ENCODE measurements at places on chromosomes 2 and 18.

DNA sequence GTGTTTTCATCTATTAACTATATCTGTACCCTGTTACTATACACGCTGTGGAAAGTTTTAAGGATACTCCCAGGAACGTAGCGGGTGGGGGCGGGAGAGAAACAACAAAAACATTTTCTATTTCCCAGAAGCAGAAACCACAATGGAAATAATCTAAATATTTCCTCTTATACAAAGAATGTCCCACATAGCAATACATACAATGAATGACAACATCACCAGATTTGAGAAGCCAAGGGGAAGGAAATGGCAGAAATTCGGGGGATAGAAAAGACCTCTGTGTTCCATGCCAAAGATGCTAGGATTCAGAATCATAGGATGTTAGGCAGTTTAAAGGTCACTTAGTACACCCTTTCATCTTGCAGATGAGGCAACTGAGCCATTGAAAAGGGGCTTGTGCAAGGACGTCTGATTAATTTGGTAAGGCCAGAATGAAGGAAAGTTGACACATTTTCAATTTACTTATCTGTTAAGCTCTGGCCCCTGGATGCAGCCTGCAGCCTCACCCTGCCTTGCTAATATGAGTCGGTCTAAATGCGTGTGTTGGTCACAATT, 41.1 kb upstream of the SCYGR1 start:
- DNase-seq, result no peak

DNA sequence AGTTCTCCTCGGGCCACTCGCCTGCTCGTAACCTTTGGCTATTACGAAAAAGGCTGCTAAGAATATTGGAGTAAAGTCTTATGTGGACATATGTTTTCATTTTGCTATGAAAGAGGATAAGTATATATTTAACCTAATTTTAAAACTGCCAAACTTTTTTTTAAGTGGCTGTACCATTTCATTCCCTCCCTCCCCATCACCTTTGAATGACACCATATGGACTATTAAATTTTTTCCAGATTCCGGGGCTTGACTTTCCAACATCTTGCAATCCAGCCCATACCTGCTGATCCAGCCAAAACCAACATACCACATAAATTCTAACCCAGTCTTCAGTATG, 31.5 kb downstream of the REEP1 start:
- DNase-seq, result no peak

DNA sequence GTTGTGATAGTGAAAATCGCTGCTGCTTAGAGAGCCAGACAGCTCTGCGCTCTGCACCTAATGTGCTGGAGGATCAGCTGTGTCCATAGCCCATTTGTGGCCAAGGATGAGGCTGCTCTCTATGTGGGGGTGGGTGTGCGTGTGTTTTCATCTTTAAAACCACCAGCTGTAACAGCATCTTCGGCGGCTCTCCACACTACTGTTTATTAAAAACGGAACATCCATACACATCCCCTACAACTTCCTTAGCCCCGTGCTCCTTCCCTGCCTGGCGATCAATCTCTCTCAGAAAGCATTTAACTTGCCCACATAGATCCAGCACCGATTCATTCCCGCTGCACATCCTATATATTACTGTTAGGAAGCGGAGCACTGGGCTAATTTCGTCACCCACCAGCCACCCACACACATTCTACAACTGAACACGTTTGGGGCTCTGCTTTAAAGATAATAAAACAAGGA, 1.6 kb downstream of the CELF4 start:
- DNase-seq, result no peak

GRCh38 chr18:67728364-67728763, 211.8 kb upstream of the DSEL start:
- DNase-seq, result no peak

GRCh38 chr2:24893934-24894333, 26.1 kb downstream of the ADCY3 start:
- DNase-seq, result no peak

- DNase-seq, result no peak
Observed at GRCh38 chr18:76765649-76766048, 56.7 kb upstream of the ZNF236 start.

- no peak for DNase-seq
Observed at GRCh38 chr2:204691911-204692510, 146.7 kb downstream of the PARD3B start.

GRCh38 chr2:38863061-38863695, 12.6 kb downstream of the DHX57 start:
- no peak for DNase-seq

DNA sequence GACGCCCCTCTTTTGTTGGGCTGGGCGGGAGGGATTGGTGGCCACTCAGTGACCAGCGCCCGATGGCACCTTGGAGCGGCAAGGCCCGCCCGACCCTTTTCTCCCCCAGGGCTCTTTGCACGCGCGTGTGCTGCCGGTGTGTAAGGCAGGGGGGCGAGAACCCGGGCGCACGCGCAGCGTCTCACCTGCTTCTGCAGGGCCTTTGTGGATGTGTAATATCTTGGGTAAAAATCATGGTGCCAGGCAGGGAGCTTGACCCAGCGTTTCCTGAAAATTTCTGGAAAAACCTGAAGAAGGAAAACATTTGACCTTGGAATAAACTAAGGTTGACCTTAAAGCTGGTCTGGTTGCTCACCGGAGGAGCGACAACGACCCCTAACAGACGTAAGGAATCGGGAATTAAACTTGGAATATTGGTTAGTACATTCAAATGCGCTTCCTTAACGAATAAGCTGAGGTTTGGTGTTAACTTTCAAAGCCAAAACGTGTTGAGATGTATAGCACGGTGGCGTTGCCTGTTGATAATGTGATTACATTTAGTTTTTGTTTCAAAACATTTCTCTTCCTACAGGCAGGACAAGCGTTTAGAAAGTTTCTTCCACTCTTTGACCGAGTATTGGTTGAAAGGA, 438 bp downstream of the HSPE1 start:
- no peak for DNase-seq

- no peak for DNase-seq
Observed at GRCh38 chr2:226295123-226295522, 504.5 kb downstream of the IRS1 start.

DNA sequence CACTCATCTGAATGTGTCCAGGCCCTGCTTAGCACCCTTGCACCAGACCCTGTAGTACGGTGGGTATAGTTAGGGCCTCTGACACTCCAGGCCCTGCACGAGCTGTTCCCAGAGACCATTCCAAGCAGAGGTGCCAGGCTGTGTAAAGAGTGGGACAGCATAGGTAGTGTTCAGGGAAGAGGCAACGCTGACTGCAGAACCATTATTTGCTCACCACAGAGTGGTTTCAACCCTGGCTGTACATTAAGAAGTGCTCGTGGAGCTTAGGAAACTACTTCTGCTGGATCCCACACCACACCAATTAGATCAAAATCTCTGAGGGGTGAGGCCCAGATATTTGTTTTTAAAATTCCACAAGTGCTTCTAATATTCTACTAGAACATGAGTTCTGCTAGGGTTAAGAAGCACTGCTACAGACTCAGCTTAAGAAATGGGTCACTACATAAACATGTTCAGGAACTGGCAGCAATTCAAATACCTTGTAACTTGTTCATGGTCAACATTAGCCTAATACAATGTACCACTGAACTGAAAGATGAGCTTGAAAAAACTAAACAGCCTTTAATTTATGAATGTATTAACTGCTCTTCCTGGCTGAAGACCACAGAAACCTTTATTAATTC, 183.0 kb downstream of the MYO5B start:
- DNase-seq, result no peak

- no peak for DNase-seq
Observed at GRCh38 chr2:240936106-240936505, 30.0 kb downstream of the CROCC2 start.

GRCh38 chr2:64624862-64625261, 28.9 kb downstream of the SERTAD2 start:
- DNase-seq, result no peak

- no peak for DNase-seq
Observed at GRCh38 chr2:51778806-51779205, 746.9 kb upstream of the NRXN1 start.

GRCh38 chr2:114714313-114714712, 271.9 kb downstream of the DPP10 start:
- no peak for DNase-seq

- no peak for DNase-seq
Observed at GRCh38 chr2:96768083-96768561, 7.4 kb downstream of the CNNM4 start.

DNA sequence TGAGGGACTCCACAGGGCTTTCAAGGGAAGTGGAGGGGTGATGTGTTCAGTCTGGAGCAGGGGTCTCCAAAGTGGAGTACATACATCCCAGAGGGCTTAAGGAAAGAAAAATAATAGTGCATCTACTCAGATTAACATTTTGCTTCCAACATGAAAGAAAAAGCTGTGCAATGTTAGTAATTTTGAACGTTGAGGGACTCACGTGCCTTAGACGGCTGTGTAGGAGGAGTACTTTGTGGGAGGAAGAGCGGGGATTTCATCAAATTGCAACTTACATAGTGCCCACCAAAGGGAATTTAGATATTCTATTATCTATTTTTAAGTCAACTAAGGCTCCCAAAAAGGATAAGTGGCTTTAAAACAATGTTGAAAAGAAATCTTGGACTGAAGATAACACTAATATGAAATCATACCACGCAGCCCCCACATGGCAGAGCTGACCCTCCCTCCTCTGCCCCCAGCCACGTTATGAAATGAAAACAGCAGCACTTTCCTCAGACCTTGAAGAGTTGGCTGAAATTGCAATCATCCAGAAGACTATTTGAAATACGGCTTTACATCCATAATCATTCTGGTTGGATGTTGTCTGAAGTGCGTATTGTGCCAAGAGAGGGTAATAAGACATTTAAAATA, 42.9 kb downstream of the MEX3C start:
- DNase-seq, result no peak

GRCh38 chr2:120966510-120967254, 231.0 kb downstream of the GLI2 start:
- no peak for DNase-seq

- DNase-seq, result no peak
Observed at GRCh38 chr2:120556911-120557310, 178.8 kb upstream of the GLI2 start.

DNA sequence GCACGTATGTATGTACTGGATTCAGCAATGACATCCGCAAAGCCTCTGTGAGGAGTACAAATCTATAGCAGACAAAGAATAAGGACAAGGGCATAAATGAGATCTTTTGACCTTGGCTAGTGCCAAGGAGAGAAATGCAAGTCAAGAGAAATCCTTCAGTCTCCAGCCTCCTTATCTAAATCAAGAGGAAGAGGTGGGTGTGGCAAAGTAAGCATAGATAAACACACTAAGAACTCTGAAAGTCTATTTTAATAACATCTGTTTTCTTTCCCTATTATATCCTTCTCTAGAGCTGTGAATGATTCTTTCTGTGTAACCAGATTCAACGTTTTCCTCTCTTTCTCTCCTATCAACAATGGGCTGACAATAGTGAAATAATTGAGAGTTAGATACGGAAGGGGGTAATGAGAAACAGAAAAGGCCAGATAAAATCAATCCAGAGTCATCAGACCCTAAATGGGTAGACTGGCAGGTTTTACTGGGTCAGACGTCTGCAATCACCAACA, 118.5 kb upstream of the ZFP36L2 start:
- no peak for DNase-seq

- DNase-seq, result no peak
Observed at GRCh38 chr2:168355121-168355520, 101.0 kb upstream of the CERS6 start.

GRCh38 chr2:197200051-197200761, 110.4 kb downstream of the ANKRD44 start:
- no peak for DNase-seq

- no peak for DNase-seq
Observed at GRCh38 chr2:60336442-60337141, 216.9 kb downstream of the BCL11A start.

GRCh38 chr18:38321262-38321661, 755.7 kb upstream of the CELF4 start:
- no peak for DNase-seq

DNA sequence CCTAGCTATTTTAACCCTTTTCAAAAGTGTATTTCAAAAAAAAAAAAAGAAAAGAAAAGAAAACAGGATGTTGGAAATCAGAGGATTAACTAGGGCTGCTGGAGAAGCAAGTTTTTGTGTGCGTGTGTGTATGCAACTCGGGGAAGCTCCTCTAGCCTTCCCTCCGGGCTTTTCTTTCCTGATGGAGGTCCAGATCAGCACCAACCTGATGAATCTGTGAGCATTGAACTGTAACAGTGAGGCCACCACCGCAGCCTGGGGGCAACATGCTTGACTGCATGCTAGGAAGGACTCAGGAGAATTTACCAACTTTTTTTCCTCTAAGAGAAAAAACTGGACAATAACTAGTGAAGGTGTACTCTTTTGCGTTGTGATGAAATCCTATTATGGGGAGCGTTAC, 2.3 kb downstream of the OBSL1 start:
- DNase-seq, result no peak

DNA sequence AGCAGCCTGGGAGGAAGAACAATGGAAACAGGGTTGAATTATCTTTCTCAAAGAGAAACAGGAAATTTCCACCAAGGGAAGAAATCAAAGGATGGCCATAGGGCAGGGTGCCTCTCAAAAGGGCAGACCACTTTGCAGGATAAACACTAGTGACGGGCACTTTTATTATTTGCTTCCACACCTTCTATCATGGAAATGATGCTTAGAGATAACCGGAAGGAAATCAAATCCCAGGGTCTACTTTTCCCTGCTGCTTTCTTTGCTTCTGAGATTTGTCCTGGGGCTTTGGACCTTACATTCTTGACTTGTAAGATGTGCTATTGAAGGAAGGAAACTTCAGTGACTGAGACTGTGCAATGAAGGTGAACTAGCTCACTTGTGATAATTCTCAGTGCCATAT, 1.1 kb upstream of the SCN9A start:
- no peak for DNase-seq

Data from stimulated activated CD4-positive, alpha-beta T cell treated with anti-CD3 and anti-CD28 coated beads, Interleukin-4, amount 100 ng/mL, for 48 hours (primary cell).